Immature natural killer cell (primary cell): ENCODE measurements at places on chromosomes 3 and 15. TPM values are rescaled to one million over a fixed set of nuclear protein-coding genes. Genes with fewer than 3 reads are reported as not detected.

The VIPR1 gene
- polyA plus RNA-seq, result 0.30 TPM

The ACKR4 gene
- 0.10 TPM for polyA plus RNA-seq

- no peak for DNase-seq
Observed at GRCh38 chr3:196159952-196160804, 51.0 kb downstream of the ZDHHC19 start.

The OR5K2 gene
- polyA plus RNA-seq, result not detected

The SLC28A1 gene
- not detected for polyA plus RNA-seq

- no peak for DNase-seq
Observed at GRCh38 chr15:96336596-96337364, 6.3 kb downstream of the NR2F2 start.

The CD86 gene
- polyA plus RNA-seq, result 7.4 TPM

DNA sequence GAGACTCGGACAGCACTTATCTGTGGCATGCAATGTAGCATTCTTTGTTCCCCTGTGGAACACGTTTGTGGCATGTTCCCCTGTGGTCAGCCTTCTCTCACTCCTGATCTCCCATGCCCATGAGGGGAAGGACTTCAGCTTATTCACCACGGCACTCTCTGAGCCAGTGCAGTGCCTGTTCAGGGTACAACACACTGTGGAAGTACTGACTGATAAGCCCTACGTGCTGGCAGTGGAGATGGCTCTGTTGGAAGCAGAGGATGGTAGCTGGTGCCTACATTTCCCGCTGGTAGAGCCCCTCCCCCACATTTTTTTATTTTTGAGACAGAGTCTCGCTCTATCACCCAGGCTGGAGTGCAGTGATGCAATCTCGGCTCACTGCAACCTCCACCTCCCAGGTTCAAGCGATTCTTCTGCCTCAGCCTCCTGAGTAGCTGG, 43.5 kb upstream of the ETV5 start:
- DNase-seq, result no peak

The PFN2 gene
- 1.7 TPM for polyA plus RNA-seq

DNA sequence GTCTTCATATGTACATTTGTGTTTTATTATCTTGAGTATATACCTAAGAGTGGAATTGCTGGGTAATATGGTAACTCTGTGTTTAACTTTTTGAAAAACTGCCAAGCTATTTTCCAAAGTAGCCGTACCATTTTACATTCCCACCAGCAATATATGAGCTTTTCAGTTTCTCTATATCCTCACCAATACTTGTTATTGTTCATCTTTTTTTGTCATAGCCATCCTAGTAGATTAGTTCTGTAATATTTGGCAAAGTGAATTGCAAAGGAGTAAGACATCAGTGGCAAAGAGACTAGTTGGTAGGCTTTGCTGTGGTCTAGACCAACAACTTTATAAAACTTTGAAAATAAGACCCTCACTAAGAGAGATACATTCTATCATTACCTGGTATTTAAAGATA, 21.4 kb downstream of the OXSR1 start:
- DNase-seq, result no peak

- no peak for DNase-seq
Observed at GRCh38 chr15:89409184-89410038, 74.8 kb upstream of the POLG start.

The SERPINI2 gene
- polyA plus RNA-seq, result not detected

The MINAR1 gene
- 0.09 TPM for polyA plus RNA-seq

The SLC22A14 gene
- polyA plus RNA-seq, result not detected

- DNase-seq, result no peak
Observed at GRCh38 chr3:85821130-85821756, 862.5 kb downstream of the CADM2 start.

The DAZL gene
- not detected for polyA plus RNA-seq

GRCh38 chr15:39598186-39598850, 17.4 kb downstream of the THBS1 start:
- no peak for DNase-seq

GRCh38 chr3:44001072-44001471, 240.6 kb upstream of the TOPAZ1 start:
- no peak for DNase-seq

The CFAP20DC gene
- not detected for polyA plus RNA-seq

- no peak for DNase-seq
Observed at GRCh38 chr3:186162221-186162620, 53.3 kb upstream of the ETV5 start.

DNA sequence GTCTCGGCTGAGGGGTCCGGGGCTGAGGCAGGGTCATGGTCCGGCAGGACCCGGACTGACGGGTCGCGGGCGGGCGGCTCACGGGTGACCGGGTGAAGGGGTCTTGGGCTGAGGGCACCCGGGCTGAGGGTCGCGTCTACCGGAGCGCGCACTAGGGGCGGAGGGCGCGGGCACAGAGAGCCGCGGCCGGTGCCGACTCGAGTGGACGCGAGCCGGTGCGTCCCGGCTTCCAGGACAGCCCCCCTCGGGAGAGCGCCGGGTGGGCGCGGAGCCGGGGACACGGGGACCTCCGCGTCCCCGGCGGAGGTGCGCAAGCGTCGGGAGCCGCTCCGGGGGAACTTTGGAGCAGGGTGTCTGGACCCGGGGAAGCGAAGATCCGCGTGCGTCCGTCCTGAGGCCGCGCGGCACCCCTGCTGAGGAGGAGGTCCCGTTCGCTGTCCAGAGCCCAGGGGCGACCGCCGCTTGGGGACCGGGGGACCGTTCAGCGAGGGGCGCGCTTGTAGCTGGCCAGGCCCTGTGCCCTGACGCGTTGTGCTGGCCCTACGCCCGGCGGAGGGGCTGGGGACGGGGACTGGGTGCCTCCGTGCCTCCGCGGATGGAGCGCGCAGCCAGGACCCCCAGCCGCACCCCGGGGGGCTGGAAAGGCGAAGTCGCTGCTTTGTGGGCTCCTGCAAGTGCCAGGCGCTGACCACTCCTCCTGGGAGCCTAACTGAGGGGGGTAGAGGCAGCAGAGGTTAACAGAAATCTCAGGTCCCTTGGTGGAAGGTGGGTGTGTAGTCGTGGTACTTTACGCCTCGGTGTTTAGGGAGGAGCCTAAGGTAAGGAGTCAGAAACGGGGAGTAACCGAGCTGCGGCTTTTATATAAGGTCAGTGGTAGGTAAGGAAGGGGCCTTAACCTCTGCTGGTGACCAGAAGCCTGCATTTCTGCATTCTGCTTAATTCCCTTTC, at the start of gene PPARG:
Gene PPARG, plus strand, starts transcription at position 889 of the 948 bp plus-strand sequence. CDS start 90,642 bp downstream, outside the sequence.
- no peak for DNase-seq

The GCSAM gene
- 3.6 TPM for polyA plus RNA-seq

DNA sequence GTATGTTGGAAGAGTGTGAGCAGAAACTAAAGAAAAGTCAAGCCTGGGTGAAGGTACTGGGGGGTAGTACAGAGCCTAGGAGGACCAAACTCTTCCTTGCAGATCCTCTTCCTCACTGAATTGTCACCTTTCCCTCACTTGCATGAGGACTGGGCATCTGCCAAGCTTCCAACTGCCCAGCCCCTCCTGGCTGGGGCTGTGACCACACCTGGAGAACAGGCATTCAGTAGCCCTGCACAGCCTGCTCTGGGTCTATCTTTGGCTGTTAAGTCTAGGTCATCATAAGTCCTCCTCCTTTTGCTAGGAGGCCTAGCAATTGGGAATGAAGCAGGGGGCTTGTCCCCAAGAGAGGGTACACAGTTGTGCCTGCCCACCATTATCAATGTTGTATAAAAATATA, 55.2 kb downstream of the CAPN7 start:
- no peak for DNase-seq
